CD4-positive, alpha-beta T cell treated with Interleukin-1 beta for 1 hour (primary cell): ENCODE measurements at places on chromosomes 4 and X.
A peak's percentile ranks its signal among the peaks of the same experiment; 100 is the strongest.

DNA sequence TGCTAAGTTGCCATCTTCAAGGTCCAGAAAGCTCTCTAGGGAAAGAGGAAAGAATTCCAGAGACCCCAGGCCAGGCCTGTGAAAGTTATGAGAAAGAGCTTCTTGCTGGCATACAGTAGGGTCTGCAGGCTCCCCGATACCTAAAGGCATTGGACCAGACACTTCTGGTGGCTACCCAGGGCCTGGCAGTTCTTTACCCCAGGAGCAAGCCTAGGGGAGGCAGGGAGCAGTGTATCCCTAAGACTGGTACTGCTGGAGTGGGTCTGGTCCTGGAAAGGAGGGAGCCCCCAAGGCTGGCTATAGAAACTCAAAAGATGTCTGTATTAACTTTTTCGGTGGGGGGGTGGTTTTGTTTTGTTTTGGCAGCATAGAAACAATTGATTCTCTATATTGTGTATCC is 19.8 kb upstream of the FAM193A start:
- no peak for DNase-seq

- no peak for DNase-seq
These were observed 177.4 kb downstream of the SH3KBP1 start for GRCh38 chrX:19709812-19710518.

DNA sequence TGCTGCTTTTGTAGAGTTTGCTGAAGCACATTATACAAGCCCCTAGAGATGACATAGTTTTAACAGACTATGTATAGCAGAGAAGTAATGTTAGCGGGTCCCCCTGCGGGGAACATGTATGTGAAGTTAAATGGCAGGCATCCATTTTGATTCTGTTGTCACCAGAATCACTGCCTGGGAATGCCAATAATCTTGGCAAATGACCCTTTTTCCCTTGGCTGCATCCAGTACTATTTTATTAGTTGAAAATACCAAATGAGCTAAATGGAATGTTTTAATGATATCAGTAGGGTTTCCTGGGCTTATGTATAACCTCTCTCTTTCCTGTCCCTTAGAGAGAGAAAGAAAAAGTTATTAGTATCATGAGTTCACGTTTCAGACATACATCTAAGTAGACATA is 93.6 kb downstream of the LIMCH1 start:
- no peak for DNase-seq

DNA sequence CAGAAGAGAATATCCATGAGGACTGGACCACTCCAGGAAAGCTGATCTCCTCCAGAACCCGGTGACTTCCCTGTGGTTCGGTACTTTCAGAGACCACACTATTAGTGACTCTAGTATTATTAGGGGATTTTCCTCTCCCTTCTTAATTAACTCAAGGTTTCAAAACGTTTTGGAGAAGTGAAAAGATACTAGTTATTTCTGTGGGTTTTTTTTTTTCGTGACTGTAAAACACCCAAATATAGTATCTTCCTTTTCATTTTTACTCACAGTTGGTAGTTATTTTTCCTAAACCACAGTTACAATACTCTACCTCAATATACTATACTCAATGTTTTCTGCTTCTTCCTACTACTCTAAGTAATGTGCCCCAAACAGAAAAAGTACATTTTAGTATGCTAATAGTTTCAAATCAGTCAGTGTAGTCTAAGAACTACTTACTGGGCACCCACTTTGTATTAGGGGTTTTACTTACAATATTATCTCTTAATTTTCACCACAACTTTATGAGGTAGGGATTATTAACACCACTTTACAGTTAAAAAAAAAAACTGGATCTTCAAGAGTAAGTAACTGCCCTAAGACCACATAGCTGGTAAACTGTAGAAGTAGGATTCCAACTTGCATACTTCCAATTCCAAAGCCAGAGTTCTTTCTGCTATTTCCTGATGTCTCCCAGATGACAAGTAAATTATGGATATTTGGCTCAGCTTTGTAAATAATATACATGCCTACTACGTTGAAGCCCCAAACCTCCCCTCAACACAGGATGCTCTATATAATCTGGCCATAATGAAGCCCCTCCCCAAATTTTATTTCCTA is 45.0 kb downstream of the SLC9A7 start:
- DNase-seq, result no peak

DNA sequence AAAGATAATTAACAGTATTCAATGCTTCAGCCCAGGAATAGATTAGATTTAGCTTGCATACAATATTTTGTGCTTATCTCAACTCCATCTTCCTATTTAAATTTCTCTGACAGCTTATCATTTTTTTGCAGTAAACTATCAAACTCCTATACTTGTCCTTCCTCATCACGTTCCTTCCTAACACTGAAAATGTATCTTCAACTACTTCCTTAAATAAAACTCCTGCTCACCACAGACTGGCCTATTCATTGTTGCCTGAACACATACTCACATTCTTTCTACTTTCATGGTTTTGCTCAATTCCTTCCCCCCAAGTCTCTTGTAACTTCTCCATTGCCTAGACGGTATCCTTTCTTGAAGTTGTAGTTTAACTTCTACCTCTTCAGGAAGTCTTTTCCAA is 28.5 kb upstream of the PTPN13 start:
- no peak for DNase-seq

DNA sequence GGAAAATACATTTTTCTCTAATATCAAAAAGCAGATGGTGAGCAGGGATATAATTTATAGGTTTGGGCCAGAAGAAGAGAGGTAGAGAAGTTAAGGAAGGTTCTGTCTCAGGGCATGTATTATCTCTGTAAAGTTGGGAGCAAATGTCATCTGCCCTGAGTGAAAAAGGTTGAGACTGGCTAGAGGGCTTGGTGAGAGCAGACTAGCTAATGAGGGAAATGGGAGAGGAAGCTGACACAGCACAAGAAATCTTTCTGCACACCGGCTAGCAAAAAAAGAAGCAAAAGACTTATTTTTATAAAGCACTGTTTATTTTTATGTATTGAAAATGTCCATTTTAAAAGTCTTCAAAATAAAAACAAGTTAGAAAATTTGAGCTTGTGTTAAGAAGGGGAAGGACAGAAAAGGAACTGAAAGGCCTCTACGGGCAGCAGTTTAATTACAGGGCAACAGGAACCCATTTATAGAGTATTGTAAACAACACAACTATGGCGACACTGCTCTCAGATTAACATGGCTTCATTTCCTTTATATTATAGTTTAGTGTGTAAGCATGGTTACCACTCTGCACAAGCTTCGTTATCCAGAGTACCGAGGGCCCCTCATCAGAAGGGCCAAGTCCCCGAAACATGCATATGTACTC is 17.4 kb downstream of the CD40LG start:
- DNase-seq, result no peak

GRCh38 chr4:52103319-52103718 is 52.2 kb downstream of the SPATA18 start:
- DNase-seq, result no peak

GRCh38 chr4:120549011-120549570 is 373.4 kb downstream of the PRDM5 start:
- DNase-seq, result no peak

DNA sequence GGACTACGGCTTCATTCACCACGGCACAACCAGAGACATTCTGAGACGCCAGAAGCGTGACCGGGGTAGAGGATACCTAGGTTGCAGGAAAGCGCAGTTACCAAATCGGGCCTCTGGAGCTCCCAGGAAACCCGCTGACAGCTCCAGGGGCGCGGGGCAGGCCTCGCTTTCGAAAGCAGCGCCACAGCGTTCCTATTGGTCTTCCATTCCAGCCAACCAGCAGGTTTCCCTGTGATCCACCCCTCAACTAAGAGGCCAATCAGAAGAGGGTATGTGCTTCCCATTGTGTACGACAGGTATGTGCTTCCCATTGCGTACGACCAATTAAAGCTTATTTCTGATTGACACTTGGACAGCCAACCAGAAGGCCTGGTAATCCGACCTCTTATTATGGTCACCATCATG is 14.9 kb downstream of the SNX12 start:
- DNase-seq, result peak; percentile 13

DNA sequence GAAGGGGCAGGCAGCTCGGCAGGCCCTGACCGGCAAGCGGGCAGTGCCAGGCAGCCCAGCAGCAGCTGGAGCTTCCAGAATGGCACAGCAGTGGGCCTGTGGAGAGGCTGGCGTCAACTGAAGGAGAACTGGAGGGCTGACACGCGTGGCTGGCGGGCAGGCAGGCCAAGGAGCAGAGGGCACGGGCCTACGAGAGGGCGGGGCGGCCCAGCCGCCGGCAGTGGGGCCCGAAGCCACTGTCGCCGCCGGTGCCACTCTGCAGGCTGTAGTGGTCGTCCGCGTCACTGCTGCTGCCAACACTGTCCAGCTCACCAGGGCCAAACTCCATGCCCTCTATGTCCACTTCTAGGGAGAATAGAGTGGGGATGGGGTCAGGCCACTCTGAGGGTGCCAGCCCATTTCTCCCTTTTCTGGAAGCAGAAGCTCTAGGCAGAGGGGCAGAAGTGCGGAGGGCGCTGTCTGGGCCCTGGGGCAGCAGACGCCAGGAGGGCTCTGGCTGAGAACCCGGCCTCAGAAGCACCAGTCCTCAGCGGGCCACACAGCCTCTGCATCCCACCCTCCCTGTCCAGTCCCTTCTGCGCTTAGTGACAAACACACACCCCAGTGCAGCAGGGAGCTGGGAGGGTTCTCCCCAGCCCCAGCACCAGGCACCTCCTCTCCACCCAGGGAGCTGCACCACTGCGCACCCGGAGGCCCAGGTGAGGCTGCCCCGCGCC is 8.6 kb upstream of the HAUS3 start:
- DNase-seq, result no peak

- DNase-seq, result no peak
These were observed 17.7 kb downstream of the UBE2D3 start for GRCh38 chr4:102809691-102810090.

GRCh38 chr4:26473893-26474292 is 16.4 kb downstream of the CCKAR start:
- DNase-seq, result no peak

- no peak for DNase-seq
These were observed 139.9 kb downstream of the NDST3 start for GRCh38 chr4:118173956-118174725.

- no peak for DNase-seq
These were observed 240.5 kb upstream of the ANKRD50 start for GRCh38 chr4:124953061-124953460.

DNA sequence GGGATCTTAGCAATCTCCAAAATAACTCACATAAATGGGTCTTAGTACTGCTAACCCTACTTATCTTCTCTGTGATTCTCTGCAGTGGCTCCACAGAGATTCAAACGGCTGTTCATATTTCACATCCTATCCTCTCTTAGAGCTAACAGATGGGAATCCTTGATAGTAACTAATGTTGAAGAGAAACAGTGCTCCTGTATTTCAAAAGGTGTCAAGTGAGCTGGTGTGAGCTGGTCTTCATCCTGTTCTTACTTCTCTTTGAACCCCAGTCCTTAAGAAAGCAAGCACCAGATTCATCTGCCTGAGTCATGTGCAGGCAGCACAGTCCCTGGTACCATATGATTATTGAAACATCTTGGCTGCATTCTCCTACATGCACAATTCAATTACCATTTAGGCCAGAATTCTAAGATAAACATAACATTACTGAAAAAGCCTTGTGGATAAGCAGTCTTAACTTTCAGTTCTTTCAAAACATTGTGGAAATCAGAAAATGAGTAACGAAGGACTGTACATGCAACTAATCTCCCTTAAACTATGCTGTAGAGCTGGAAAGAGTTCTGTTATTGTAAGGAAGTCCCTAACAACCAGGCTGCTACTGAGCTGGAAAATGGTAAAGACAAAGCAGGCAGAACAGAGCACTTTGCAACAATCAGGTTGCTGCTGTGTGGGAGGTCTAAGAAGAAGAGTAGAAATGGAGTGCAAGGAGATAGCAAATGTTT is 153.1 kb downstream of the NPNT start:
- no peak for DNase-seq

DNA sequence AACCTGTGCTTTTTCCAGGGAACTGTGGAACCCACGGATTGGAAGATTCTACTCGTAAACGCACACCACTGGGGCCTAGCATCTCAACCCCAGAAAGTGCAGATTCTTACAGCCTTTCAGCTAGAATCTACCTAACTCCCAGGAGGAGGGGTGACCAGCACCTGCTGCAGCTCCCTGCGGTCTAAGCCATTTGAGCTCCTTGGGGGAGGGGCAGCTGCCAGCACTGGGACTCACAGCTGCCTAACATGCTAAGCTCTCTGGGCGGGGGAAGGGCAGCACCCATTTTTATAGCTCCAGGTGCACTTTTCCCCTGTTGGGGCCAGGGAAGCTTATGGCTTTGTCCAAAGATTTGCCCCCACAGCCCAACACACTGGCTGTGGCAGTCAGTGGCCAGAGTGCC is 595.7 kb upstream of the EPHA5 start:
- no peak for DNase-seq

- no peak for DNase-seq
These were observed 250.7 kb downstream of the NAP1L3 start for GRCh38 chrX:93422693-93423092.

- peak; percentile 91 for DNase-seq
These were observed 5.6 kb upstream of the KANTR start for GRCh38 chrX:53088136-53088974.

DNA sequence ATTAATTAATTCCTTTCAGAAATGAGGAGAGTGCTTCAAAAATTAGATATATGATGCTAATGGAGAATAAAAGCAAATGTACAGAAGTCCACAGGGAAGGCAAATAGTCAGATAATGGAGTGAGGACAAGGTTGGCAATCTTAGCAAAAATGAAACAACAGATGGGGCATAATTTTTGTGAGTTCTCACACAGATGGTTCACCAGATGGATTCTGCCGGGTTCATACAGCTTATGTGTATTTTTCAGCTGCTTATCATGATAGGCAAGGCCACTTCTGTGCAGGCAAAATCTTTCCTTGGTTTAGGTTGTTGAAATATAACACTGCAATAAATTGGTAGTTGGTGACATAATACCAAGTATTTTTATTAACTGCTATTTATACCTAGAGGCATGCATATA is 1539.0 kb upstream of the IGFBP7 start:
- DNase-seq, result no peak

DNA sequence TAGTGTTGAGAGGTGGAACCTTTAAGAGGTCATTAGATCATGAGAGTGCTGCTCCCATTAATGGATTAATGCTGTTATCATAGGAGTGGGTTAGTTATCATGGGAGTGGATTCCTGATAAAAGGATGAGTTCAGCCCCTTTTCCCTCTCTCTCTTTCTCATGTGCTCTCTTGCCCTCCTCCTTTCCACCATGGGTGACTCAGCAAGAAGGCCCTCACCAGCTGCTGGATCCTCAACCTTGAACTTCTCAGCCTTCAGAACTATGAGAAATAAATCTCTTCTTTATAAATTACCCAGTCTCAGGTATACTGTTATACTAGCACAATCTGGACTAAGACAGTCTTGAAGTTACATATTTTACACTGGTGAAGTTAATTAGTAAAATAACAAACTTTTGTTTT is 10.0 kb upstream of the CDKL5 start:
- no peak for DNase-seq

GRCh38 chrX:135006187-135006586 is 15.4 kb downstream of the SMIM10 start:
- DNase-seq, result no peak

DNA sequence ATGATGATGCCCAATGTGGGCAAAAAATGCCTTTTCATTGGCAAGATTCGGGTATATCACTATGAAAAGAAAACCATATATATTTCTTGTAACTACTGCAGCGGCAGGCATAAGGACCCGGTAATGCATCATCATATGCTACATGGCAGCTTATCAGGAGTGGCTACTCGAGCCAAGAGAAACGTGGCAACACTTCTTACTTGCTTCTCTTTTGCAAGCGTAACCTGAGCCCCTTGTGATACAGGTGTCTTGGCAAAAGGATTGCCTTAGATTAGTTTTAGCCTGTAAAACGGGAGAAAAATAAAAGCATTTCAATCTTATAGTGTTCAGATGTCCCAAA is 280.3 kb downstream of the SPRY1 start:
- DNase-seq, result no peak
